ENCODE measurements at places on chromosomes 12 and 14. TPM values are rescaled to one million over a fixed set of nuclear protein-coding genes. Genes with fewer than 3 reads are reported as not detected.

Gene ATP5F1B
- total RNA-seq: 3,439 TPM

Gene HOXC12
- total RNA-seq: not detected

Gene DCN
- 536 TPM for total RNA-seq

Gene GALNT8
- total RNA-seq: 1.1 TPM

Gene GLS2
- 1.5 TPM for total RNA-seq

Gene SIX4
- total RNA-seq: 1.4 TPM

Gene MYO1A
- not detected for total RNA-seq

Gene CCDC177
- not detected for total RNA-seq

Gene COCH
- total RNA-seq: 1.4 TPM

Gene AQP6
- not detected for total RNA-seq

Gene PPFIA2
- 0.44 TPM for total RNA-seq

Gene FZD10
- total RNA-seq: 0.08 TPM

Gene PLCZ1
- total RNA-seq: not detected

Gene TGM1
- not detected for total RNA-seq

Gene TMEM253
- not detected for total RNA-seq

Gene AVPR1A
- 0.97 TPM for total RNA-seq

Gene RPS29
- 805 TPM for total RNA-seq

Gene PLXNC1
- total RNA-seq: 3.1 TPM

Gene FGF6
- not detected for total RNA-seq

Gene AICDA
- not detected for total RNA-seq

Gene GUCY2C
- total RNA-seq: not detected

Gene HCAR2
- not detected for total RNA-seq

Gene PLBD2
- total RNA-seq: 31.6 TPM

Gene FOXN4
- not detected for total RNA-seq

Gene CLEC9A
- 0.21 TPM for total RNA-seq

Gene RNASE8
- total RNA-seq: not detected

Gene LTBR
- 55.2 TPM for total RNA-seq

Gene PPP1R13B
- total RNA-seq: 66.3 TPM

Gene TAS2R31
- total RNA-seq: 1.6 TPM

Gene AGAP2
- total RNA-seq: 5.5 TPM

Gene LHX5
- not detected for total RNA-seq

Gene SLC10A1
- not detected for total RNA-seq

Gene HOXC6
- not detected for total RNA-seq

Gene STRAP
- 118 TPM for total RNA-seq

Gene MYG1
- total RNA-seq: 33.0 TPM

Gene LAG3
- not detected for total RNA-seq

Gene TMEM132C
- 0.35 TPM for total RNA-seq

Gene HSPB8
- total RNA-seq: 595 TPM

Gene CLEC2B
- total RNA-seq: 4.6 TPM

Gene HCFC2
- 13.4 TPM for total RNA-seq

Gene GLT8D2
- total RNA-seq: 8.3 TPM

Gene SLC24A4
- 0.75 TPM for total RNA-seq

Gene TSPAN19
- not detected for total RNA-seq
